Right atrium auricular region (tissue), 2 donors: ENCODE measurements at places on chromosomes 11 and 22. TPM values are rescaled to one million over a fixed set of nuclear protein-coding genes. Genes with fewer than 3 reads are reported as not detected.

CBLIF gene
- not detected for total RNA-seq

DNA sequence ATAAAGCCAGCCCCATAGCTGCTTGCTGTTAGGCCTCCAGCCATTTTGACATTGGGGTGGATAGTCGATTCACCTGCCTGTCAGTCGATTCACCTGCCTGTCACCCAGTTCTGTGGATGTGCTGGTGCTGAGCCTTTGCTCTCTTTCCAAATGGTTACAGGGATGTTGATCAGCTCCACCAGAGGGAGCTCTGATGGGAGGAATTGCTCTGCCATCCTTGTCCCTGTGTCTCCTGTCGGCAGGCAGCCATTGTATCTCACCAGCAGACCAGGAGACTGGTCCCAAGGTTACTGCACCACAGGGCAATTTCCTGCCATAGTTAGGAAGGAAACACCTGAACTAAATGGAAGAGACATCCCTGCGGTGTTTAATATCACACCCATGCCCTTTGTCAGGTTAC is 6.1 kb downstream of the MPEG1 start:
- no peaks in the 10 kb centered on the region for H3K4me1 ChIP-seq
- H3K4me3 ChIP-seq, result no peak overlapping the region
- H3K27me3 ChIP-seq, result no peaks in the 10 kb centered on the region

NCF4 gene
- 7.0 TPM for total RNA-seq

DNA sequence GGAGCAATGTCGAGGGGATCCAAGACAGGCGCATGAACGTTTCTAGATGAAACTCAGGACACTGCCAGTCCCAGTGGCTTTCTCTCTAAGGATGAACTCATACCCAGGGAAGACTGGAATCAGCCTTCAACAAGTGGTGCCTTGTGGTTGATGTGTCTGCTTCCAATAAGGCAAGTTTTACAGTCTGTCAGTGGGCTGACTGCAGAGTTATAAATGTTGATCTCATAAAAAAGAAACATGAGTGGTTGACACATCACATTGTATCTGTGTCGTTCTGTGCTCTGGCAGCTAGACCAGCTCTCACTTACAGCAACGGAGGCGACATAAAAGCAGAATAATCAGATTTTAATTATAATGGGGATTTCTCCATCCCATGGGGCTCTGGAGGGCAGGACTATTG is 96.7 kb downstream of the SNX19 start:
- no peak overlapping the region for H3K27ac ChIP-seq
- H3K36me3 ChIP-seq, result no peaks in the 10 kb centered on the region
- H3K4me1 ChIP-seq, result no peaks in the 10 kb centered on the region

CDC45 gene
- total RNA-seq, result 3.3 TPM

GRCh38 chr11:28110821-28111200 is 2.6 kb downstream of the METTL15 start:
- peaks cover 30% of the 10 kb centered on the region for H3K4me1 ChIP-seq
- H3K36me3 ChIP-seq, result peaks cover 5% of the 10 kb centered on the region
- peak overlapping the region; percentile 61 for H3K27ac ChIP-seq
- DNase-seq, result no peak
- peak overlapping the region; percentile 52 for H3K4me3 ChIP-seq
